ENCODE measurements at places on chromosomes 1 and 21.
A peak's percentile ranks its signal among the peaks of the same experiment; 100 is the strongest.

DNA sequence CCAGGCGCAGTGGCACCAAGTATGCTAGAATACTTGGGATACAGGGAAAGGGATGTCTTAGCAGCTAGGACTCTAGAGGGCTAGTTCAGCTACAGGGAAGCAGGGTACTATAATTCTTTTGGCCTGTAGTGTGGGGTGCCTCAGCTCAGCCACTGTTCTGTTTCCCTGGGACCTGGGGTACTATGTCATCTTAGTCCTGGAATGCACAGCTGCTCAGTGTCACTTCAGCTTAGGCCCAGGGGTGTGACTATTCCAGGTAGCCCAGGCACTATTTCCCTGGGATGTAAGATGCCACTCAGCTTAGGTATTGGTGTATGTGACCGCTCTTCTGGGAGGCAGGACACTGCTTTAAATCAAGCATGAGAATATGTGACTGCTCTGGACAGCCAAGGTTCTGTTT lies 34.1 kb downstream of the RGSL1 start:
- H3K27me3 ChIP-seq, result no peaks in the 10 kb centered on the region
- no peaks in the 10 kb centered on the region for H3K4me1 ChIP-seq
- no peak overlapping the region for H3K27ac ChIP-seq

DNA sequence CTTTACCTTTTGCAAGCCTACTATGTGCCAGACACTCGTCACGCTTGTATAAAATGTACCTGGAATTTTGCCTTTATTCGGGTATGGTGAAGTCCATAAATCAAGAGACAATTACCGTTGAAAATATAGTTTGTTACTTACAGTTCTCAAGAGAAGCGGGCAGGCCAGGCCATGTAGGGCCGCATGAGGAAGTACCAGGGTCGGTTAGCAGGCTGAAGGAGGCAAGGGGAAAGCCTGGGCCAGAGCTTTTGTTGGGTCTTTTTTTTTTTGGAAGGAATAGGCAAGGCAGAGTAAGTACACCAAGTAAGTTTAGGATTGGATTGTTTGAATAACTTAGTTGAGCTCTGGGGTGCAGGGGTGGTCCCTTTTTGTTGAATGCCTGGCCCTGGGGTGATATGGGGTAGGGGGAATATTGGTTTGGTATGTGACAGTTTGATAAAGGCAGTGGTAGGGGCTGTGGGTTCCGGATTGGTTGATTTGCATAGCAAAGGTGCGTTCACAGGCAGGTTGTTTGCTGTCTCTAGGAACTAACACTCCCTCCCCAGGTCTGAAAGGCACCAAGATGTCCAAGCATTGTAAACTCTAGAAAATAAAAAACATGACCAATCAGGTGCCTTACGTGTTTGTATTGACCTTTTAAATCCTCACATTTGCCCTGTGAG lies 80.7 kb downstream of the KAZN start:
- H3K4me3 ChIP-seq, result no peak overlapping the region
- peaks cover 5% of the 10 kb centered on the region for H3K4me1 ChIP-seq
- no peak overlapping the region for H3K27ac ChIP-seq
- H3K36me3 ChIP-seq, result no peaks in the 10 kb centered on the region
- no peak for DNase-seq
- no peaks in the 10 kb centered on the region for H3K27me3 ChIP-seq

DNA sequence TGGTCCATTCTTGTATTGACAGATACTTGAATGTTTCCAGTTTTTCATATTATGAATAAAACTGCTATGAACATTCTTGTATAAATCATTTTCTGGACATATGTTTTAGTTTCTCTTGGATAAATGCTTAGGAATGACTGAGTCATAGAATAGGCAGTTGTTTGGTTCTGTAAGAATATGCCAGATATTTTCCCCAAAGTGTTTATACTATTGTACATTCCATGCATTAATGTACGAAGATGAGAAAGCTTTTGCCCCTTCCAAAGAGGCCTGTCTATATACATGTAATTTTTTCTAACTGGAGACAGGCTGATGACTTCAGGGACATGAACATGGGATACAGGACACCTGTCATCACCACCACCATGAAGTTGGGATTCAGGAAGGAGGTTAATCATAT lies 11.3 kb downstream of the NBPF3 start:
- no peak for DNase-seq
- H3K36me3 ChIP-seq, result no peaks in the 10 kb centered on the region
- no peaks in the 10 kb centered on the region for H3K4me1 ChIP-seq
- no peaks in the 10 kb centered on the region for H3K27me3 ChIP-seq
- H3K4me3 ChIP-seq, result no peak overlapping the region

DNA sequence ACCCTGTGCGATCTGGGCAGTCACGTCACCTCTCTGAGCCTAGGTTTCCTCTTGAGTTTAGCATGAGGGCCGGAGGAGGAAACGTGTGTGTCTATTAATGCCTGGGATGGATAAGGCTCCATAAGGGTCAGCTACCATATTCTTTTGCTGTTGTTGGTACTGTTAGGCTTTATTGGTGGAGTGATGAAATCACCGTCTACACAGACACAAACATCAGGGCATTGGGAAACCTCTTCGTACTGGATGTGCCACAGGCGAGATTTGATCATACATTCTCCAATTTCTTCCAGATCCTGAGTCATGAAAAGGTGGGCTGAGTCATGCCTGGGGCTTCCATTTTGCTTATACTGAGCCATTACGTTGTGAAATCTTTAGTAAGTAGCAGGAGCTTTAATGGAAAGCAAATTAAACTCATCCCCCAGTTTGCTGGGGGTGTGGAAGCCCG lies 24.9 kb upstream of the GRHL3 start:
- peak; percentile 97 for DNase-seq
- H3K4me1 ChIP-seq, result no peaks in the 10 kb centered on the region
- no peaks in the 10 kb centered on the region for H3K27me3 ChIP-seq

GRCh38 chr1:154716011-154716410 lies 108.0 kb upstream of the ADAR start:
- no peak overlapping the region for H3K27ac ChIP-seq
- H3K36me3 ChIP-seq, result no peaks in the 10 kb centered on the region
- H3K4me3 ChIP-seq, result no peak overlapping the region
- no peak for DNase-seq
- H3K4me1 ChIP-seq, result peaks cover 14% of the 10 kb centered on the region

DNA sequence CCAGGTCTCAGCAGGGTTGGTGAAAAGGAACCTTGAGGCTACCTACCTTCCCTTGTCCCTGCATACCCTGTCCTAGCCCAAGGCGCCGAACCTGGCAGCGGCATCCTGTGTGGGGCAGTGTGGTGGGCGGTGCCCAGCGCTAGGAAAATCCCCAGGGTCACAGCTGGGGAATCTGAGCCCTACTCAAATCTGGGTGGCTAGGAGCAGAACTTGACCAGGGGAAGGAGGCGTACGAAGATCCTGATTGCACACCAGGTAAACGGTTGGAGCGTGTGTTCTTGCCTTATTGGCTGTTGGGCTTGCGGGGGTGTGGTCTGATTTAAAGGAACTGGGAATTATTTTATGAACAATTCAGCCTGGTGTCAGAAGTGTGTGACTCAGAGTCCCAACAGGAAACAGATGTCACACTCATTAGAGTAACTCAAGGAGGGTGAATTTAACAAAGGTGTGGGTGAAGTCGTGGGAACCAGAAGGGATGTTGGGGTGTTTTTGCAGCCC lies 118.6 kb downstream of the LRIG2 start:
- H3K27ac ChIP-seq, result no peak overlapping the region
- no peaks in the 10 kb centered on the region for H3K36me3 ChIP-seq
- no peak for DNase-seq
- H3K4me3 ChIP-seq, result no peak overlapping the region
- no peaks in the 10 kb centered on the region for H3K27me3 ChIP-seq

DNA sequence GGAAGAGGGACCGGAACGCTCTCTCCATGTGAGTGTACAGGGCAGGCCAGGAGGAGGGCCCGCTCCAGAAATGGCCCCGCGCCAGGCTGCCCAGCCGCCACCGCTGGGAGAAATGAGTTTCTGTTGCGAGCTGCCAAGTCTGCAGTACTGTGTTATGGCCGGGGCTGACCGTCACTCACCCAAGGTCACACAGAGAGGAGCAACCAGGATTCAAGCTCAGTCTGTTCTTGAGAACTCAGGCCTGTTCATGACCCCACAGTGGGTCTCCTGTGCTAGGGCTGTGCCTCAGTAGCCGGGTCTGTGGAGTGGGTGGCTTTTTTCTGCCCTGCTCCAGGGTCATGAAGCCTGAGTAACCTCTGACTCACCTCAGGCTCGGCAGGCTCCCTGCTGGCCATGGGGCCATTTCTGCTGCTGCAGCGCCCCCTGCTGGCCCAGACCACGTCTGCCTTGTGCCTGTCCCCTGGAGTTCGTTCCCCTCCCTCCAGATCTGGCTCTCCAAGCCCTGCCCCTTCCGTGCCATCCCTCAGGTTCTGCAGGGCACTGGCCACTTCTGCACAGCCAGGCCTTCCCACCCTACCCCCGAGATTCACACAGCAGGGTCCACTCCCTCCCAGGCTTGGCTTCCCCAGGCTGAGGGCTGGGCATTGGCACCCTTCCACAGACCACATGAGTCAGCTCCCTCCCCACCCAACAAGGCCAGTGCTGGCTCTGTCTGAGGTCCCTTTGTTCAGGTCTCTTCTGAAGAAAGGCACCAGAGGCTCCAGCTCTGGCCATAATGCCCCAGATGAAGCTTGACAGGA lies 51.8 kb downstream of the EDN2 start:
- no peak overlapping the region for H3K27ac ChIP-seq
- peak; percentile 85 for DNase-seq
- peaks cover 5% of the 10 kb centered on the region for H3K4me1 ChIP-seq
- no peaks in the 10 kb centered on the region for H3K36me3 ChIP-seq
